IPS DF 19.7 (cell line): ENCODE measurements at places on chromosomes 12 and 14.

DNA sequence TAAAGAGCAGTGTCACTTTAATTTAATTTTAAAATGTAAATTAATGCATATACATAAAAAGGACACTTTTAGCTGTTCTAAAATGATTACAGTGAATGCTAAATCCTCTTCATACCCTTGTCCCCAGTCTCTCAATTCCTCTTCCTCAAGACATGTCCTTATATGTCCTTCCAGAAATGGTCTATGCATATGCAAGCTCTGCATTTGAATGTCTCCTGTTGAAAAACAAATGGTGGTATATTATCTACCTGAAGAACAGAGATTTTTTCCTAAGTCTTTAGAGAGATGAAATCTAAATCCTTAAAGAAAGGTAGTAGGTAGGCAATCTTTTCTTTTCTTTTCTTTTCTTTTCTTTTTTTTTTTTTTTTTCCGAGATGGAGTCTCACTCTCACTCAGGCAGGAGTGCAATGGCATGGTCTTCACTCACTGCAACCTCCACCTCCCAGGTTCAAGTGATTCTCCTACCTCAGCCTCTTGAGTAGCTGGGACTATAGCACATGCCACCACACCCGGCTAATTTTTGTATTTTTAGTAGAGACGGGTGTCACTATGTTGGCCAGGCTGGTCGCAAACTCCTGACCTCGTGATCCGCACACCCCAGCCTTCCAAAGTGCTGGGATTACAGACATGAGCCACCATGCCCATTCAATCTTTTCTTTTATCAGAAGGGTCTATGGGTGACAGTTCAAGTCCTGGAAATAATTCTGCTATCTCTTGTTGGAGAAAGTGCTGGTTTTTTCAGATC, 180.5 kb downstream of the PRKCH start:
- DNase-seq = no peak

GRCh38 chr12:121613462-121613861, 12.9 kb upstream of the ORAI1 start:
- no peak for DNase-seq

- no peak for DNase-seq
These were observed 9.7 kb downstream of the TNS2 start for GRCh38 chr12:53059434-53060063.

DNA sequence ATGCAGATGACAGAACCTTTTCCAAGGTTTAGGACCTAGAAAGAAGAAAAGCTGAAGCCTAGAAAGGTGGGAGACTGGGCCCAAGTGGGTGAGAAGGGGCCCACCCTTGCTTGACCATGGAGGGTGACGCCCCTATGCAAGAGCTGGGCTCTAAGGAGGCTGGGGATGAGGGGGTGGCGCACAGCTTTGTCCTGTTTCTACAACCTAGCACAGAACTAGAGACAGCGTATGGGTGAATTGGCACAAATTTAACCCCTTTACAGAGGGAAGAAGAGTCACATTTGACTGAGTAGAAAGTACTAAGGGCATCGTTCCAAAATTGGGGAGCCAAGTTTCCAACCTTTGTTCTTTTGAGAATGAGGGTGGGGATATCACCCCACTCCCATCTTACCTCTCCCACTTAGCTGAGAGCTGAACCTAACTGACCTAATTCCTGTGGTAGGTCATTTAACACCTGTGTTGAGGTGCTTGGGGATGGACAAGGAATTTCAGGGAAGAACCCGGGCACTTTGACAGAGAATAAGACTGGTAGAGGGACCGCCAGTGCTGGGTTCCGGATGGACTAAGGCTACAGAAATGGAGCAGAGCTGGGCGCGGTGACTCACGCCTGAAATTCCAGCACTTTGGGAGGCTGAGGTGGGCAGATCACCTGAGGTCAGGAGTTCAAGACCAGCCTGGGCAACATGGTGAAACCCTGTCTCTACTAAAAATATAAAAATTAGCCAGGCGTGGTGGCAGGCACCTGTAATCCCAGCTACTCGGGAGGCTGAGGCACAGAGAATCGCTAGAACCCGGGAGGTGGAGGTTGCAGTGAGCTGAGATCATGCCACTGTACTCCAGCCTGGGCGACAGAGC, 5.2 kb downstream of the NFKBIA start:
- no peak for DNase-seq

DNA sequence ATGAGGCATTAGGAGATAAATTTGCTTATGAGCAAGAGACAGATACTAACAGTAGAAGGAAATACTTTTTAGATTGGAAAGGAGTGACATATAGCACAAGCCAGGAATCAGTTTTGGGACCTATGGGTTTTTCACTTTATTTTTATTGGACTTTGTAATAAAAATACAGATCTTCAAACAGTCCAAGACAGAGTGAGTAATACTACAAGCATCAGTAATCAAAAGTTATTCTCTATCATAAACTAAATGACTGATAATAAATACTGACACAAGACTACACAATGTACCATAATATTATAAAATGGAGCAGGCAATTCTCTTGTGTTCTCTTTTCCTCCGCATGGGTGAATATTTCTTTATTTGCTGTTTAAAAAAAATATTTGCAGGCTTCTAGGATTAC, 85.8 kb downstream of the DERA start:
- DNase-seq = no peak

- no peak for DNase-seq
These were observed 183.8 kb downstream of the CALM1 start for GRCh38 chr14:90580377-90581335.

GRCh38 chr14:24465805-24466204, 23.2 kb upstream of the SDR39U1 start:
- no peak for DNase-seq

DNA sequence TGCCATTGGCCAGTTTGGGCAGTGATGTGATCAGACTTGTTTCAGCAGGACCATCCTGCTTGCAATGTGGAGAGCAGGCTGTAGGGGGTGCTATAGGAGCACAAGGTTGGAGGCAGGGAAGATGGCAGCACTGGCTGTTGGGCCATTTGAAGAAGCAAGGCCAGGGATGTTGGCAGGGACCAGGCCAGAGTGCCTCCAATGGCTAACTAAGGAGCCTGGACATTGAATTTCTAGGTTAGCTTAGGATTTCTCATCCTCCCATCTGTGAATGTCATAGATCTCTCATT, 23.5 kb downstream of the FGF23 start:
- peak; percentile 70 for DNase-seq

DNA sequence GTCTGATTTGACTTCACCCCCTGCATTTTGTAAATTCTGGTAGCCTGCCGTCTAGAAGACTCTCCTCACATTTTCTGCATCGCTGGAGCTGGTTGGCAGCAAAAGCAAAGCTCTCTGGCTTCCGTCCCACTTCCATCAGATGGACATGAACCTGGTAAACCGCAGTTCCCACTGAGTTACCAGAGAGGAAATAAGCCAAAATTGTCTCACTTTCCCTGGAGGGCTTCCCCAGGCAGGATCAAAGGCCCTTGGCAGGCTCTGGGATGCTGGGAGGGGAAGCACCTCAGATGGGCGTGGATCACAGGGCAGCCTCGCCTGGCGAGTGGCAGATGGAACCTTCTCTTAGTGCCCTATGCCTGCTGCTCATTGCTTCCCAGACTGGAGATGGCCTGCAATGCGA, 243.5 kb downstream of the TMEM132C start:
- DNase-seq = no peak

DNA sequence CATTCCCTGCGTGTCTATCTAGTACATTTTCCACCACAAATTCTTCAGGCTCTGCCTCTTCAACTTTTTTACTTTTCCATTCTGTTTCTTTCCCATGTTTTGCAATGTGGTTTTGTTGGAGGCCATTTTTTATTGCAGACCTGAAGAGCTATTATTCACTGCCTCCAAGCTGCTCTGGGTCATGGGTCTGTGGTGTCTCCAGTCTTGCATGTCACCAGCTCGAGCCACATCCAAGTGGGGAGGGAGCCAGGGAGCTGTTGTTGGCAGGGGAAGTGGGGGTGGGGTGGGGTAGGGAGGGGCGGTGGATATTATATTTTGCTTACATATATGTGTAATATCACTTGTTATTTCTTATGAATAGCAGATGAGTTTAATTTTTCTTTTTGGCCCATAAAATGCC, 69.1 kb downstream of the VEZT start:
- no peak for DNase-seq

DNA sequence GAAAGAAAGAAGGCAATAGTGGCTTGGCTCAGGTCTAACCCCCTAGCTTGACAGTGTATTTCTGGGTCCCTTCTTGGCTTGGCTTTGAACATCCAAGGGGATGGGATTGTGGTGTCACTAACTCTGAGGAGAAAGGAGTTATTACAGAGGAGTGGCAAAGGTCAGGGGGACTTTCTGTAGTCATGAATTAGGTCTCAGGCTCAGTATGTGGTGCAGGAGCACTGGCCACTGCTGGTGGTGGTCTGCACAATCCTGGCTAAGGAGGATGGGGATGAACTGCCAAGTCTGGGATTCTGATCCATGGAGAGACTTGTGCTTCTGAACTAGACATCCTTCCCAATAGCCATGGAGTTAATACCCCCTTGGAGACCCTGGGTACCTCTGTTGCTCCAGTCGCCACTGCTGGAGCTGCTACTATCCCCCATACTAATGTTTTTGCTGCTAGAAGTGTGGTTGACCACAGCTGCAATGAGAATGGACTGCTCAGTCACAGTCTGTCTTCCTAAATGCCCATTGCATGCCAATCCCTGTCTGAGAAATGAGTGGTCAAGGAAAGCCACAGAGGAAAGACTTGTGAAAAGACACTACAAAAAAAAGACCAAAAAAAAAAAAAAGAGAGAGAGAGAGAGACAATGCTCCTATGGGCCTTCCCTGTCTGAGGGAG, 32.5 kb downstream of the KRT76 start:
- no peak for DNase-seq

GRCh38 chr14:41805633-41806032, 199.0 kb downstream of the LRFN5 start:
- no peak for DNase-seq

DNA sequence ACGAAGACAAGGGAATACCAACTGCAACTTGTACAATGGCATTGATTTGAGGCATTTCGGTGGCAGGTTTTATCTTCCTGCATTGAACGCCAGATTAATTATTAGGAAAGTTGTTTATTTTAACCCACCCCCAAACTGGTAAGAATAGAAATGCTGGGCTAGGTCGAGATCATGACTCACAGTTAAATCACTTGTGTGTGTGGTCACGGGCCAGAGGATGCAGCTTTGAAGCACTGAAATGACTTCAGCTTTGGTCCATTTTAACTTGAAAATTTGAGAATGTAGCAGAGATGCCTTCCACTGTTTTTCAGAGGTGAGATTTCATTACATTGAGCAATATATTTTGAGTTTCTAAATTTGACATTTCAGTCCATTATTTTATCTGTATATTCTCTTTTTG, 23.6 kb upstream of the KCNH3 start:
- no peak for DNase-seq
